ENCODE measurements at places on chromosomes 1 and 21. TPM values are rescaled to one million over a fixed set of nuclear protein-coding genes. Genes with fewer than 3 reads are reported as not detected.

Gene HRNR
- not detected for total RNA-seq

Gene PITHD1
- total RNA-seq: 60.1 TPM

Gene SLC45A3
- 3.4 TPM for total RNA-seq

Gene STIL
- total RNA-seq: 0.11 TPM

Gene SLC30A2
- total RNA-seq: not detected
